Putamen (tissue), 1 donor: ENCODE measurements at places on chromosomes 5 and 9.

GRCh38 chr9:17580119-17580518 lies 1.3 kb downstream of the SH3GL2 start:
- DNase-seq = no peak

- DNase-seq = no peak
Measured at GRCh38 chr5:143401227-143402016, 2.1 kb downstream of the NR3C1 start.

- no peak for DNase-seq
Measured at GRCh38 chr5:160289356-160289651, 23.1 kb downstream of the CCNJL start.

- DNase-seq = no peak
Measured at GRCh38 chr5:10233505-10233904, 16.2 kb downstream of the ATPSCKMT start.

- DNase-seq = no peak
Measured at GRCh38 chr9:124673063-124673462, 98.0 kb downstream of the NR6A1 start.

DNA sequence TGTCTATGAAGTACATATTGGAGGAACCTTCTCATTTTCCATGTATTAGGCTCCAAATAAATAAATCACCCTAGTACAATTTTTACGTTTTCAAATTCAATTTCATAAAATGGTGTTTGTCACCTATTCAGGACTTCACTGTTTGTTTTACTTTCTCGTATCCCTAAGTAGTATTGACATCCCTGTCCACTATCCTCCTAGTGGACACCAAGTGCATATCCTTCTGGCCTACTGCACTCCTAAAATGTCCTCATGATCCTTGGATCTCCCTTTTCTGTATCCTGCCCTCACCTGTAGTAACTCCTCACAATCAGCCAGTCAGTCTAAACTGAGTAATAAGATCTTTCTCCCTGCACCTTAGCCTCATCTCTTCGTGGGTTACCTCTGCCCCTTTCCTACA lies 539.9 kb downstream of the DMRTA1 start:
- no peak for DNase-seq

GRCh38 chr5:119613937-119614336 lies 15.4 kb upstream of the FAM170A start:
- DNase-seq = no peak

GRCh38 chr9:89734600-89735041 lies 129.8 kb downstream of the GADD45G start:
- no peak for DNase-seq

GRCh38 chr5:171367424-171368370 lies 20.0 kb upstream of the NPM1 start:
- DNase-seq = no peak
